ENCODE measurements at places on chromosomes 7 and 10. TPM values are rescaled to one million over a fixed set of nuclear protein-coding genes. Genes with fewer than 3 reads are reported as not detected.

The OPN4 gene
- total RNA-seq: not detected

The SPDYE17 gene
- total RNA-seq: not detected

The SUN3 gene
- total RNA-seq: 1.3 TPM

The SLC29A4 gene
- 0.16 TPM for total RNA-seq

The CDH23 gene
- 1.2 TPM for total RNA-seq

The AUTS2 gene
- 197 TPM for total RNA-seq

The FGL2 gene
- 51.5 TPM for total RNA-seq

The LRRD1 gene
- not detected for total RNA-seq

All from natural killer cell (primary cell).